Camera-type eye (tissue), 1 donor: ENCODE measurements at places on chromosomes 3 and 15. TPM values are rescaled to one million over a fixed set of nuclear protein-coding genes. Genes with fewer than 3 reads are reported as not detected.

The ZNF660 gene
- total RNA-seq = 21.2 TPM

The BFSP2 gene
- total RNA-seq = 299 TPM

The GOLGA6L9 gene
- total RNA-seq = 14.8 TPM

The RTP3 gene
- total RNA-seq = not detected

The CCDC54 gene
- total RNA-seq = not detected

The CRABP1 gene
- 401 TPM for total RNA-seq

The SPTBN5 gene
- total RNA-seq = 7.1 TPM

The HHLA2 gene
- total RNA-seq = not detected

The CPLX3 gene
- total RNA-seq = 42.8 TPM

The TM6SF1 gene
- 3.4 TPM for total RNA-seq
